ENCODE measurements at places on chromosomes 1 and 21.

DNA sequence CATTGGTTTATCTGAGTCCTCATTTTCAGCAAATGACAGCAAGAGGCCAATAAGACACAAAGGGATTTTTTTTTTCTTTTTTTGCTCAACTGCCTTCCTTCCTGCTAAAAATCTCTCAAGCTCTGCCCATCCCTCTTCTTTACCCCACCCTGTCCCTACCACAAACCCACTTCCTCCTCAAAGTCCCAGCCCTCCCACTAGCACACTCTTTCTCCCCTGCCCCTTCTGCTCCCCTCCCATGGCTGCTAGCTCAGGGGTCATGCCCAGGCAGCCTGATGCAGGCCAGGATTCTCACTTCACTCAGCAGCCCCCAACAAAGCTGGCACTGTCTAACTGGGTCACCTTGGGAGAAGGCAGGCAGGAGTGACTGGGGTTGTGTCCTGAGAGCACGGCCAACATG, 28.8 kb upstream of the PPP2R5A start:
- peak; percentile 55 for DNase-seq

GRCh38 chr1:75861831-75862230, 65.1 kb downstream of the MSH4 start:
- no peak for DNase-seq

DNA sequence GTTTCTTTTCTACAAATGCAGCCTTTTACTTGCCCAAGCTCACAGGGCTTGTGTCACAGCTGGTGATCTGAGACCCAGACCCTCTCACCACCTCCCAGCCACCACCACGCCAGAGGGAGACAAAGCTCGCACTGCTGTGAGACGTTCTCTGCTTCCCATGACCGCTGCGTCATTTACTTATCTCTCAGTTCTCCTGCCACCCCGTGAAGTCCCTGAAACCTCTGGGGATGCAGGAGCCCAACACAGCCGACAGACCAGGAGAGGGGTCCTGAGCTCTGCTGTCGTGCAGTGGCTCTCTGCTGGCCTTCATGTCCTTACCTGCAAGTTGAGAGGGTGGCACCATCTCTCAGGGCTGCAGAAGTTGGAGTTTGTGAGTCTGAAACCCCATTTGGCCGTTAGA, 77.7 kb downstream of the SLC16A1 start:
- no peak for DNase-seq

GRCh38 chr1:161954050-161954449, 69.6 kb downstream of the OLFML2B start:
- peak; percentile 10 for DNase-seq

GRCh38 chr1:6475381-6476133, 9.6 kb upstream of the TNFRSF25 start:
- DNase-seq, result peak; percentile 74

Measured in inflammatory macrophage treated with lipopolysaccharide for 1 hour (primary cell).